Dorsolateral prefrontal cortex (tissue), 122 donors: ENCODE measurements at places on chromosomes 3 and 15. TPM values are rescaled to one million over a fixed set of nuclear protein-coding genes. Genes with fewer than 3 reads are reported as not detected.

The ITIH1 gene
- total RNA-seq: not detected

The CFAP44 gene
- 32.8 TPM for total RNA-seq

The RBP2 gene
- total RNA-seq: not detected

The PDZRN3 gene
- total RNA-seq: 50.2 TPM

The LTK gene
- 0.97 TPM for total RNA-seq

The H1-8 gene
- not detected for total RNA-seq

The MUSTN1 gene
- 12.6 TPM for total RNA-seq

The CD200R1 gene
- 0.66 TPM for total RNA-seq

The ZNF592 gene
- total RNA-seq: 48.4 TPM

The PLCB2 gene
- 36.4 TPM for total RNA-seq

The PAK6 gene
- total RNA-seq: 33.0 TPM
